Stimulated activated CD8-positive, alpha-beta memory T cell treated with anti-CD3 and anti-CD28 coated beads, Interleukin-4, amount 100 ng/mL, for 1 hour (primary cell): ENCODE measurements at places on chromosomes 4 and X.

GRCh38 chrX:106862972-106863688 is 40.0 kb downstream of the RIPPLY1 start:
- DNase-seq, result no peak

DNA sequence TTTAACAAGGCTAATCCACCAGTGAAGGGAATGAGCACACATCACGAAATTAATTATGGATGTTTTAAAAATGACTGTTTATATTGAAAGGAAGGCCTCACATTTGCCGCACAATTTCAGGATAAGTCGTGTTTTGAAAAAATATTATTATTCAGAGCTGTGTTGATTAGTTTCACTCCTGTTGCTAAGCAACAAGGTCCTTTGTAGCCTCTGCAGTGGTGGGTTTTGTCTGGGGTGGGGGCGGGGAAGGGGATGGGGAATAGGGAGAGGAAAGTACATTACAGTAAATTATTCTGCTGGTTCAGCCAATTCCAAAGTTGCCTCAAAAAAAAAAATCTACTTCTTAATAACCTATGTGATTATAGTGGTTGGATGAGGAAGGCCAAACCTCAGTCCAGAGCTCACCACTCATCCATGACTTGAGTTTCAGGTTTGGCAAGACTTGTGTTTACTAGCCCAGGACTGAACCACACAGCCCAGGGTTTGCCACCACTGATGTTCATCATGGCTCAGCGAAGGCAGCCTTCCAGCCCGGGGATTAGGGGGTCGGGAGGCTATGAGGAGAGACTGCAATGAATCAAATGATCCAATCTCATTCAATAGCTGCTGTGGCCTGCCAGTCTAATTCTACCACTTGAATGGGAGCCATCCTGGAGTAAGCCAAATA is 162.5 kb upstream of the ATP6AP2 start:
- DNase-seq, result no peak

GRCh38 chrX:69063486-69063885 is 101.8 kb downstream of the PJA1 start:
- no peak for DNase-seq

- no peak for DNase-seq
Measured at GRCh38 chr4:40722576-40723161, 27.1 kb upstream of the NSUN7 start.

DNA sequence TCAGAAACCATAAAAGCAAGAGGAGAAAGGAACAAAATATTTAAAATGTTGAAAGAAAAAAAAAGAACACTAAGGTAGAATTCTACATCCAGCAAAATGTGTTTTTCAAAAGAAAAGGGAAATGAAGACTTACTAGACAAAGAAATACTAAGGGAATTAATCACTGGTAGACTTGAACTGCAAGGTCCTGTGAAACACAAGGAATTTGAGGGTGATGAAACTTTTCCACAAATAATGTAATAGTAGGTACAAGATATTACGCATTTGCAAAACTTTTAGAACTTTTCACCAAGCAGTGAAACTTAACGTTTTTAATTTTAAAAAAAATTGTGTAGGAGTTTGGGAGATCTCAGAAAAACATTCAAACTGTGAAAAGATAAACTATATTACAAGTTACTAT is 180.3 kb upstream of the MAGEB16 start:
- no peak for DNase-seq

GRCh38 chr4:101862595-101862994 is 72.1 kb downstream of the BANK1 start:
- no peak for DNase-seq

DNA sequence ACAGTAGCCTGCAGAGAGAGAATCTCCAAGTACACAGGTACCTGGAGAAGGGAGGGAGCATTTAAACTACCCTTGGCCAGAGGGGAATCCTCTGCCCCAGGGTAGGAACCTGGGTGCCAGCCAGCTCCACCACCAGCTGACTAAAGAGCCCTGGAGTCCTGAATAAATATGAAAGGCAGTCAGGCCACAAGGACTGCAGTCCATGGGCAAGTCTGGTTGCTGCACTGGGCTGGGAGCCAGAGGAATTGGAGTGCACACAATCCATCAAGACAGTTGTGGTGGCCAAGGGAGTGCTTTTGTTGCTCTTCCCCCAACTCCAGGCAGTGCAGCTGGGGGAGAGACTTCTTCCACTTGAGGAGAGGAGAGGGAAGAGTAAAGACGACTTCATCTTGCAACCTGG is 172.5 kb downstream of the HNRNPD start:
- DNase-seq, result no peak

DNA sequence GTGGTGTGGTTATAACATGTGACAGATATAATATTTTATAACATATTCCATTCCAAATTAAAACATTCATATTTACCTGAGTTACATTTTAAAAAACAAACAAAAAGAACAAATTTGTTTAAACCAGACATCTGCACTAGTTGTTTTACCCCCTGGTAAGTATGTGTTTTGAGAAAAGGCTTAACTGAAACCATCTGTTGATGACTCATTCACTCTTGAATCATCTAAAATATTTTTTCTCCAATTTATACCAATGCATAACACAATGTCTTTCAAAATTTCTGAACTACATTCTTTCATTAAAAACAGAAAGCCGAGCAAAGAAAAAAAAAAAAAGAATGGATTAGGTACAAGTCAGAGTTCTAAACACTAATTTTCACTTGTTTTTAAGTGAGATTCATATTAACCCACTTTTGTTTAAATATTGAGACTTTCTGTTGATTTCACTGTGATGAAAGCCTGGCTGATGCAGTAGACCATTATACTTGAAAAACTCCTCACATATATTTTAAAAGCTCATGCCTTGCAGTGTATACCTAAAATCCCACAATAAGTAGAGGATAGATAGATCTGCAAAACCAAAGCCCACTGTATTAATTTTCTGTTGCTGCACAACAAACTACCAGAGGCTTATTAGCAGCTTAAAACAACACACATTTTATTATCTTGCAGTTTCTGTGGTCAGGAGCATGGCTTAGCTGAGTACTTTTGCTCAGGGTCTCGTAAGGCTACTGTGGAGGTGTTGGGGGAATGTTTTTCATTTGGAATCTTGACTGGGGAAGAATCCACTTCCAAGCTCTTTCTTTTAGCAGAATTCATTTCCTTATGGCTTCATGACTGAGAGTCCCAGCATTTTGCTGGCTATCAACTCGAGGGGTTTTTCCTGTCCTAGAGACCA is 221.5 kb downstream of the PCDH18 start:
- no peak for DNase-seq

GRCh38 chr4:48812866-48813265 is 18.0 kb upstream of the OCIAD1 start:
- DNase-seq, result no peak

- no peak for DNase-seq
Measured at GRCh38 chrX:112874175-112874574, 33.5 kb upstream of the AMOT start.

DNA sequence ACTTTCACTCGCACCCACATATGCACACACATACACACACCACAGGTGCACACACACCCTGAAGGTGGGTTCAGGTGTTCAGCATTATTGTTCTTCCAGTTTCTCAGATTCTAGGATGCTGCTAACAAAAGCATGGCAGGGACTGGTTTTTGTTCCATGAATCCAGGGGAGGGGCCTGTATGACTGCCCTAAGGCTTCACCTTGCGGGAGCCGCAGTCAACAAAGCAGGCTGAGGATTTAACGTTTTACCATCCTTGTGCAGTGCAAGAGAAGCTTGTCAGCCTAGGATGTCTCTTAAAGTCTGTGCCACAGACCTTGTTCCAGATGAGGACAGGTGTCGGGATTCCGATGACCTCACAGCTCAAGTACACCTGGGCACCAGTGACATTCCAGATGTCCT is 61.8 kb downstream of the POLR2B start:
- DNase-seq, result no peak

- no peak for DNase-seq
Measured at GRCh38 chr4:67988991-67989390, 25.7 kb upstream of the TMPRSS11A start.

- DNase-seq, result no peak
Measured at GRCh38 chrX:65607070-65607742, 60.2 kb upstream of the MSN start.

GRCh38 chr4:145734031-145734430 is 54.1 kb downstream of the C4orf51 start:
- DNase-seq, result no peak

DNA sequence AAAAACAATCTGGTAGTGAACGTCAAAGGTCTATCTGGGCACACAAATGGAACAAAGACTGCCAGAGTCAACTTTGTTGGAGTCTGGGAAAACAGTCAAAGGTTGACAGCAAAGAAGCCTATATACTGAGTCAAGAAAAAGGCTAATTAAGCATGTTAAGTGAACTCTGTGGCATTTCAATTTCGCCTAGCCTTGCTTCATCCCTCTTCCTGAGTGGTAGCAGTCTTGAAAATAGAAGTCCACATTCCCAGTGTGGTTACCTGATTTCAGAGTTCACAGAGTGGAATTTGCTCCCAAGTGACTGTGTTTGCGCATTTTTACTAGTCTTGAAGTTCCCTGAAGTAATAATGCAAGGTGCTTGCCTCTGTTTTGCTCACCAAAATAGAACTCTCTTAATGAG is 760.0 kb downstream of the FSTL5 start:
- DNase-seq, result no peak

GRCh38 chrX:2841537-2841936 is 12.8 kb downstream of the GYG2 start:
- no peak for DNase-seq

GRCh38 chrX:40085102-40085551 is 12.6 kb downstream of the BCOR start:
- no peak for DNase-seq

DNA sequence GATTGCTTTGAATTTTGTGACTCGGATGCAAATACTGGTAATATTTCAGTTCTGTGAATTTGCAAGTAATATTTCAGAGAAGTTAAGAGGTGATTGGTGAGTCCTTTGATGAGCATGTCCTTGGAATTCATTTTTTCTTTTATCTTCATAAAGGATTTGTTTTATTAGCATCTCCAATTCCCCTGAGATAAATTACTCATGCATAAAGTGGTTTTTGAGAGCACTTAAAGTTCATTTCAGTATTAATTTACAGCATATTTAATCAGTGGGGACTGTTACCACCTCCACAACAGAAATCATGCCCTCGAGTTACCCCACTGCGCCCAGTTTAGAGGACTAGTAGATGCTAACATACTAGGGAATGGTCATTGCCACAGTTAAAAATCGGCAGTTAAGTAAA is 65.0 kb downstream of the ZFX start:
- no peak for DNase-seq

GRCh38 chr4:125368146-125368545 is 53.4 kb downstream of the FAT4 start:
- no peak for DNase-seq

DNA sequence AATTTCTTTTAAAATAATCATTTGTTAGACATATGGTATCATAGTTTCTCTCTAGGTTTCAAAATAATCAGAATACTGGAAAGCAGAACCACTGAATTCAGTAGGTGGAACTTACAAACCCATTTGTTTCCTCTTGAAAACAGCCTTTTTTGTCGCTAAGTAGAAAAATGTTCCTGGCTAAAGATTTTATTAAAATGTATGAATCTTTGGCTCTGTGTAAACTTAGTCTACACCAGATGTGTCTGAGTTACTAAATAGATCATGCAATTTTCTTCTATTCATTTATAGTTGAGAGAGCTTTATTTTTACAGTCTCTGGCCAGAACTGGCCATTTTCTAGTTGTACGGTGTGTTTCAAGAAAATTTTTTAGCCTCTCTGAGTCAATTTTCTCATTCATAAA is 1.0 kb downstream of the CYSLTR1 start:
- DNase-seq, result no peak
